SK-N-MC (cell line): ENCODE measurements at places on chromosomes 2 and 18.

GRCh38 chr2:200930947-200931626 lies 32.4 kb downstream of the ORC2 start:
- no peak for DNase-seq

GRCh38 chr2:12675352-12675795 lies 41.4 kb upstream of the TRIB2 start:
- DNase-seq, result no peak

DNA sequence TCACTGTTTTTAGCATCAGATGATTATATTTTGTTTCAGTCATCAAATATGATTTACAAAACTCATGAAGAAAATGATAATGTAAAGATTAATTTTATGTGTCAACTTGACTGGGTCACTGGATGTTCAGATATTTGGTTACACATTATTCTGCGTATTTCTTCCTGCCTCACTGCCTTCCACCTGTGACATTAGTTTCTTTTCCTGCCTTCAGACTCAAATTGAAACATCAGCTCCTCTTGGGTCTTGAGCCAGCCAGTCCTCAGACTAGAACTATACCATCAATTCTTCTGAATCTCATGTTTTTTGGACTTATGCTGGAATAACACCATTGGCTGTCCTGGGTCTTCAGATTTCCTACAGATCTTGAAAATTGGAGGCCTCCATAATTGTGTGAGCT lies 96.7 kb downstream of the ZNF385B start:
- DNase-seq, result no peak

- DNase-seq, result no peak
These were observed 122.1 kb upstream of the EML6 start for GRCh38 chr2:54601339-54601738.

DNA sequence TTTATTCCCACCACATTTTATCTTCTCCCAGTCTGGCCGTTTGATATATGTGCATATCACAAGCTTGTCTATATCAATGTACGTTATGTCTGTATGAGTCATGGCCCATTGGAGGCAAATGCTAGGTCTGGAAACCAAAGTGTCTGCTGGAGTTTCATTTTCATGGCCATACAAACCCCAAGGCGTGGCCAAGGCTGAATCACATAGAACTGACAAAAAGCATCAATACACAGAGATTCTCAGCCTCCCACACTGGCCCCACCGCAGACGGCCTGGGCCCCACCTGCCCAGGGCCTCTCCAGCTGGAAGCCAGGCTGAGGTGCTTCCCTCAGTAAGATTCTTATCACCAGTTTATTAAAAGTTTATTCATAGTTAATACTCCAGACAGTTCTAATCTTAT lies 40.5 kb upstream of the SALL3 start:
- no peak for DNase-seq
